ENCODE measurements at places on chromosomes 5 and 9.
A peak's percentile ranks its signal among the peaks of the same experiment; 100 is the strongest.

DNA sequence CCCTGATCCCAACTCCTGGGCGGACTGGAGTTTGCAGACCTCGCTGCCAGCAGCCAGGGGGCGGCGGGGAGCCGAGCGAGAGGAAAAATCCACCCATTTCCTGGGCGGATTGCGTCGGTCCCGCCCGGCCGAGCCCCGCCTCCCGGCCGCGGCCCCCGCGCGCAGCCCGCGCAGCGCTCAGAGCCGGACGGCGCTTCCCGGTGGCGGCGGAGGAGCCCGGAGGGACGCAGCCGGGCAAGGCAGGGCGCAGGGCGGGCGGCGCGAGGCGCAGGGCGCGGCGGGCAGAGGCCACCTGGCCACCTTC, at the start of gene OLFM1:
Gene OLFM1, plus strand, starts transcription at position 180 of the 304 bp plus-strand sequence. CDS start 322 bp downstream, outside the sequence.
- DNase-seq = peak; percentile 17

DNA sequence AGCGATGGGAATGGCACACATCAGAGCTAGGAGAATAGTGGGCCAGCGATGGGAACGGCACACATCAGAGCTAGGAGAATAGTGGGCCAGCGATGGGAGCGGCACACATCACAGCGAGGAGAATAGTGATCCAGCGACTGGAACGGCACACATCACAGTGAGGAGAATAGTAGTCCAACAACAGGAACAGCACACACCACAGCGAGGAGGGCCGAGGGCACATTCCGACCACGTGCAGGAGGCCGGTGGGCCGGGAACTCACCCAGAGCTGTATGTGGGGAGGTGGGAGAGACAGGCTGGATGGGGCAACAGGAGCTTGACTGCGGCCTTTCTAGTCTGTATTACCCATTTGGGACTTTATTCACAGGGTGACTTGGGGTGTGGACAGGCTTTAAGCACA, 271.1 kb upstream of the IRX4 start:
- DNase-seq = no peak

GRCh38 chr5:127694518-127695171, 8.5 kb upstream of the CCDC192 start:
- DNase-seq = no peak

GRCh38 chr5:160629003-160629402, 207.3 kb downstream of the PTTG1 start:
- DNase-seq = no peak

GRCh38 chr5:81408496-81408895, 14.6 kb upstream of the ACOT12 start:
- DNase-seq = no peak

GRCh38 chr5:127813633-127814587, 110.7 kb downstream of the CCDC192 start:
- no peak for DNase-seq

DNA sequence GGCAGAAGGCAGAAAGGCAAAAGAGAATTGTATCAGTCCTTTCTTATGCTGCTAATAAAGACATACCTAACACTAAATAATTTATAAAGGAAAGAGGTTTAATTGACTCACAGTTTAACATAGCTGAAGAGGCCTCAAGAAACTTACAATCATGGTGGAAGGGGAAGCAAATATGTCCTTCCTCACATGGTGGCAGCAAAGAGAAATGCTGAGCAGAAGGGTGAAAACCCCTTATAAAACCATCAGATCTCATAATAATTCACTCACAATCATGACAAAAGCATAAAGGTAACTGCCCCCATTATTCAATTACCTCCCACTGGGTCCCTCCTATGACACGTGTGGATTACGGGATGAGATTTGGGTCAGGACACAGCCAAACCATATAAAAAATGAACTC, 312.5 kb upstream of the PTGER4 start:
- DNase-seq = no peak

DNA sequence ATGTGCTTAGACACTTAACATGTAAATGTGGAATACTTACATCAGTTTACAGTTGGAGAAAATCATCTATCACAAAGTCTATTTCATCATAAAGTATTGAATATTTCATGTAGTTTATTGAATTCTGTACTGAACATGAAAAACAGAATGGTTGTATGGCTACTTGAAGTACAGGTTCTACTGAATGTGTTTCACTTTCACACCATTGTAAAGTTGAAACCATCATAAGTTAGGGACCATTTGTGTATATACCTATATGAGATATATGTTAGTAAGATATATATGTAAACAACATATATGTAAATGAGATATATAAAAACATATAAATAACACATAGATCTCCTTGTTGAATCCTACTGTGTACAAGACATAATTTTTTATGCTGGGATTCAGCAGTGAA, 63.0 kb upstream of the TAF11L2 start:
- DNase-seq = no peak

GRCh38 chr9:8860086-8860485, 1060.5 kb upstream of the DMAC1 start:
- no peak for DNase-seq

- no peak for DNase-seq
Observed at GRCh38 chr5:80915716-80916115, 44.4 kb upstream of the RASGRF2 start.

DNA sequence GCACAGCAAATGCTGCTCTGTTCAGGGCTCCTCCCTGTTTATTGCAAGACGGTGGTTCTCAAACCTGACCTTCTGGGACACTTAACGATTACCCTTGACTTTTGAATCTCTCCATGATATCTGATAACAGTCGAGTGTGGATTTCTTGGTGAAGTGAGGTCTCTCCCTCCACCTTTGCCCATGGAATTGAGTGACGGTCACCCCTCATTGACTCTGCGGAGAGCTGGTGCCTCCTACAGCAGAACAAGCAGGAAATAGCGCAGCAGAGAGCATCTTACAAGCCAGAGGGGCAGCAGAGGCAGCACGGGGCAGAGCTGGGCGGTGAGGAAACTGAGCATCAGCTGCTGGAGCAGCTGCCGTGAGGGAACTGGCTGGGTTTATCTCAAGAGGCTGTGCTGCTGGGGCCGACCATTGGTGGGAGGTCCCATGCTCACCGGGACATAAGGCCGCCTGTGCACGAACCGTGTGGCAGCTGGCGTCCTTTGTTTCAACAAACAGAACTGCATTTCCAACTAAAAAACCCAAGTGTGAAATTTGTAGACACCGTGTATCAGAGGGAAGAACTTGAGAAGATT, 189.8 kb downstream of the MTRR start:
- DNase-seq = no peak
